ENCODE measurements at places on chromosomes 5 and 9. TPM values are rescaled to one million over a fixed set of nuclear protein-coding genes. Genes with fewer than 3 reads are reported as not detected.

PCDHGB2 gene
- 16.2 TPM for total RNA-seq

TRIM36 gene
- 0.75 TPM for total RNA-seq

FAM78A gene
- total RNA-seq: 27.2 TPM

B4GALT7 gene
- total RNA-seq: 16.1 TPM

- no peak for DNase-seq
Observed at GRCh38 chr5:154317916-154318315, 127.4 kb downstream of the GALNT10 start.

DNA sequence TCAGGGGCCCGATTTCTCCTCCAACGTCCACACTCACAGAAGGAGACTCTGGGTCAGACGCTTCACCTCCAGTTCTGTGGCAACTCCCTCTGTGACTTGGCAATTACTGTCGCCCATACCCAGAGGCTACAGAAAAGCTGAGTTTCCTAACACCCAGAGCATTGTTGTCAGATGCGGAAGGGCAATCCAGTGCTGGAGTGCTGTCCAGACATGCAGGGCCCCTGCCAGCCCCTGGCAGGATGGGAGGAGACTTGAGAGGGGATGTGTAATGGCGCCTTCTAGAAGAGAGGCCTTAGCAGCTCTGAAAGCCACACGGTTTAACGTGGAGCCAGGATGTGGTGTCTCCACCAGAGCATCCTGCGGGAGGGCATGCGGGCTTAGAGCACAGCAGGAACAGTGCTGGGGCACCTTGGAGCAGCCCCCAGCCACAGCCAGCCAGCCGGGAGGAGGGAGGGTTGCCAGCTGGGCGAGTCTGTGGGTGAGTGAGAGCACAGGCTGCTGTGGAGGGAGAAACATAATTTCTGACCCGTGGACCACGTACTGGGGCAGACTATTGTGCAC is 139.4 kb upstream of the IRX1 start:
- DNase-seq: no peak

GRCh38 chr5:144333336-144333920 is 162.8 kb downstream of the KCTD16 start:
- DNase-seq: no peak

Measured in cardiac septum (tissue), 1 donor.